Colonic mucosa (tissue), 4 donors: ENCODE measurements at places on chromosomes 7 and 10. TPM values are rescaled to one million over a fixed set of nuclear protein-coding genes. Genes with fewer than 3 reads are reported as not detected.
A peak's percentile ranks its signal among the peaks of the same experiment; 100 is the strongest.

- DNase-seq, result no peak
Measured at GRCh38 chr7:25429731-25430130, 201.4 kb upstream of the NPVF start.

- DNase-seq, result peak; percentile 29
Measured at GRCh38 chr7:6284461-6285360, 12.3 kb upstream of the CYTH3 start.

The EXOSC1 gene
- total RNA-seq, result 22.5 TPM

The PPP1R9A gene
- 20.2 TPM for total RNA-seq

- DNase-seq, result no peak
Measured at GRCh38 chr10:131246775-131247174, 64.7 kb downstream of the TCERG1L start.

DNA sequence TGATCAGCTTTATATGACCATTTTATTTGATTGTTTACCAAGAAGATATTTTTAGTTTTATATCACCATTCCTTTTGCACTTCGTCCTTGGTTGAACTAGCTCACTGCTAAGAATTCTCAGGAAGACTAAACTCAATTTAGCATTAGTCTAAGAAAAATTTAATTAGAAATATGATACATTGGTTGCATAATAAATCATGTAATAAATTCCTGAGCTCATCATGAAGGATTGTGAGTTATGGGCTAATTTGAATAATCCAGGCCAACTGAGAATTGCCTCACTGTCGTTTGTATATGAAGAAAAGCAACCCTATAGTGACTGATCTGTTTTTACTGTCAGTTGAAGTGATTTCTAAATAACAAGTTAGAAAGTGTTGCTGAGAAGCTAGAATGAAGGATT, 725.5 kb downstream of the DNAJB9 start:
- DNase-seq, result no peak

GRCh38 chr7:97004247-97005182, 838 bp upstream of the DLX6 start:
- no peak for DNase-seq

The DEPP1 gene
- 20.2 TPM for total RNA-seq

DNA sequence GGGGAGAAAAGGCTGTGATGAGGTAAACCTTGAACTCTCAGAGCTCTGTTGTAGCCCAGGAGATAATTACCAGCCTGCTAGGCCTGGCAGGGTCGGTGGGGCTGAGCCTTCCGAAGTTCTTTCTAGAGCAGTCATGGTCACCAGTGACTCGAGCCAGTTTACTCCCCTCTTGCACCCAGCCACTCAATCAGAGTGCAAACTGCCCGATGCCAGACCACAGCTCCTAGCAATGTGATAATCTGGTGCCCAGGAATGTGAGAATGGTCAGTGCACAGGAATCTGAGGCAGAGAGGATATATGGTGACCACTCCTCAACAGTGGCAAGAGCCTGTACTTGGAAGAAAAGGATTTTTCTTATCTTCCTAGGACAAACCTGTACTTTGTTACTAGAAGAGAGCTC, 46.4 kb upstream of the KMT2E start:
- DNase-seq, result no peak

GRCh38 chr7:46024263-46024916, 103.3 kb upstream of the IGFBP3 start:
- no peak for DNase-seq

DNA sequence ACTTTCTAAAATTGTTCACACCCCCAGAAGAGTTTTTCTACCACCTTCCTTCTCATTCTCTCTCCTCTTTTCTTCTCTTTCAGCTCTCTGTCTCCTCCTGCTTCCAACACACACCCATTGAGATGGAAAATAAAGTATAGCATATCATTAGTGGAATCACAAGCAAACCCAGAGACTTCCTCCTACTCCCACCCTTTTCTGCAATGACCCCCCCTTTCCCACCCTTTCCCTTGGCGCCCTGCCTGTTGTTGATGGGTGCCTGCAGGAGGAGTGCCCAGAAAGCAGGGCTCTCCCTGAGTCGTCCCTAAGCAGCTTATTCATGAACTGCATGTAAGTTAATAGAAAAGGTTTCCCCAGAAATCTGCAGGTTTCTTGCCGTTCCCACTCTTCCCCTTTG, 300.0 kb downstream of the PLXNA4 start:
- DNase-seq, result no peak

The UPK3B gene
- 2.6 TPM for total RNA-seq

DNA sequence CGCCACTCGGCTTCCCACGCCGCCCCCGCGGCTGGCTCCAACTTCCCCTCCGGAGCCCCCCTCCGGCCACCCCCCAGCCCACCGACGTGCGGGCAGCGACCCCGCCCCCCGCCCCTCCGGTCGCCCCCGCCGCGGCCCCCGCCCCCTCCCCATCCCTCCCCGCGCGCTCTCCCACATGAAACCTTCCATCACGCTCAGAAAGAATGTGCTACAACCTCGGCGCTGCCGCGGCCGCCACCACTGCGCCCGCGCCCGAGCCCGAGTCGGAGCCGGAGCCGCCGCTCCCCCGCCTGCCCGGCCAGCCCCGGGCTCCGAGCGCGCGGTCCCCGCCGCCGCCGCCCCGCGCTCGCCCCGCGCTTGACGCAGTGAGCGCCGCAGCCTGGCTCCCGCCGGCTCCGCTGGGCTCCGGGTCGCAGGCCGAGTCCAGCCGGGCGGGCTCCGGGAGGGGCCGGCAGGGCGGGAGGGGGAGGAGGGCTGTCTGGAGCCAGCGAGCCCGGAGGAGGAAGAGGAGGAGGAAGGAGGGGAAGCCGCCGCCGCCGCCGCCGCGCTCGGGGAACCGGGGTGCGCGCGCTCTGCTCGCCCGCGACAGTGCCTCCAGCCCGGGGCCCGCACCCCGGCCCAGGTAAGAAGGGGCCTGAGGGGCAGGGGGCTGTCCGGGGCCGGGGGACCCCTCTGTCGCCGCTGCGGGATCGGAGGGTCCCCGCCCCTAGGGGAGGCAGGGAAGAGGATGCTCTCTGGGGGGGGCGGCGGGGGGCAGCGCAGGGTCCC, 4.3 kb upstream of the ELFN1 start:
- no peak for DNase-seq

GRCh38 chr7:55336540-55336939, 28.6 kb upstream of the LANCL2 start:
- no peak for DNase-seq

GRCh38 chr10:96906864-96907263, 74.8 kb downstream of the LCOR start:
- DNase-seq, result no peak

DNA sequence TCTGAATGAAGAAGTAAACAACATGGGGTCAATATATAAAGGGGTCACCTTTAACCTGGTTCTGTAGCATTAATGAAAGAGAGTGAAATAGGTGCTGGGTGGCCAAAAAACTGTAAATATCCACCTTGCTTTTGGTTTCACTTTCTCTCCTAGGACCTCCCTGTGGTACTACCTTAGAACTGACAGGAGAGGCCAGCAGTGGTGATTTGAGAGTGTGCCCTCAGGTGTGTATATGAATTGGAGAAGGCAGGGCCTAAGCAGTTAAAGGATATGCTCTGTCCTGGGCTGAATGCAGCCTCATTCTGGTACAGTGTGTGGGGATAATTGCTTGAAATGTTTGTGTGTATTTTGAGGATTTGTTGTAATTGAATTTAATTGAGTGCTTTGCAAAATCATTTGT, 62.0 kb downstream of the BBS9 start:
- DNase-seq, result no peak

The HMX2 gene
- total RNA-seq, result 0.15 TPM

DNA sequence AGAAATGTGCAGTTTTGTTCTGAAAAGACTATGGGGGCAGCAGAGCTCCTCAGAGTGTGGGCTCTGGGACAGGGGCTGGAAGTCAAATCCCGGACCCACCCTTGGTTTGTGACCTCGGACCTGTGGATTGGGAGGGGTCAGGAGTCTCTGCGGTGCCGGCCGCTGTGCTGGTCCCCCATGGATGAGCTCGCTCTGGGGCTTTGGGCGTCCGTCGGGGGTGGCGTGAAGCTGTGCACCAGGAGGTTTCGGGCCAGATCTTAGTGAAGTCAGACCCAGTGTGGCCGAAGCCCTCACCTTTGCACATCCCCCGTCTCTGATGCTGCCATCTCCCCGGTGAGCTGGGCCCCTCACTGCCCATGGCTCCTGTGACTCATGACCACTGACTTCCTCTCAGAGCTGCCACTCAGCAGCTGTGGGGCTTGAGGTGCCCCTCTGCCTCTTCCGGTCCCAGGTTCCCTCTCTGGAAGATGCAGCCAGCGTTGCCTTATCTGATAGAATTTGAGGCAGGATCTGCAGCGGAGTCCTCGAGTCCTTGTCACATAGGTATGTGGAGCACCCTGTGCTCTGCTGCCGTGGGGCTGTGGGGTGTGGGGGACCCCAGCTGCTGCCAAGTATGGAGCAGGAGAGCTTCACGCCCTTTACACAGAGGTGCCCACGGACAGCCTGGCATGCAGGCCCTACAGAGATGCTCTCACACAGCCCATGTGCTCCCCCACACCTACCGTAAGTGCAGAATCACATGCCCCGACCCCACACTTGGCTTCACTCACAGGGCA, 11.4 kb upstream of the SCART1 start:
- peak; percentile 15 for DNase-seq

DNA sequence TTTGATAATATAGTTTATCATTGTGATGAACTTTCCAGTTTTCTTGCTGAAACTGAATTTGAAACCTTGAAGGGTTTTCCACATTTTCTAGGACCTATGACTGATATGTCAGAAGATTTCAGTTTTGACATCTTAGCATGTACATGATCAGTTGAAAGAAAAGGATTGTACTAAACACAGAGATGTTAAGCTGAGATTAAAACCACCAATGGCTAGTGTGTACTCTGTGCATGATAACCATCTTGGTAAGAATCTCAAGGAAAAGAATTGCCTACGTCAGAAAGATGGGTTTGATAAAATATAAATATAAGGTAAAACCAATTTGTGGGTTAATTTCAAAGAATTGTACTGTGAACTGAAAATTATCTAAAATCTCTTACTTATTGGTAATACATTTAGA, 776.4 kb downstream of the GATA3 start:
- DNase-seq, result no peak

- no peak for DNase-seq
Measured at GRCh38 chr10:22244855-22245254, 27.0 kb upstream of the EBLN1 start.

DNA sequence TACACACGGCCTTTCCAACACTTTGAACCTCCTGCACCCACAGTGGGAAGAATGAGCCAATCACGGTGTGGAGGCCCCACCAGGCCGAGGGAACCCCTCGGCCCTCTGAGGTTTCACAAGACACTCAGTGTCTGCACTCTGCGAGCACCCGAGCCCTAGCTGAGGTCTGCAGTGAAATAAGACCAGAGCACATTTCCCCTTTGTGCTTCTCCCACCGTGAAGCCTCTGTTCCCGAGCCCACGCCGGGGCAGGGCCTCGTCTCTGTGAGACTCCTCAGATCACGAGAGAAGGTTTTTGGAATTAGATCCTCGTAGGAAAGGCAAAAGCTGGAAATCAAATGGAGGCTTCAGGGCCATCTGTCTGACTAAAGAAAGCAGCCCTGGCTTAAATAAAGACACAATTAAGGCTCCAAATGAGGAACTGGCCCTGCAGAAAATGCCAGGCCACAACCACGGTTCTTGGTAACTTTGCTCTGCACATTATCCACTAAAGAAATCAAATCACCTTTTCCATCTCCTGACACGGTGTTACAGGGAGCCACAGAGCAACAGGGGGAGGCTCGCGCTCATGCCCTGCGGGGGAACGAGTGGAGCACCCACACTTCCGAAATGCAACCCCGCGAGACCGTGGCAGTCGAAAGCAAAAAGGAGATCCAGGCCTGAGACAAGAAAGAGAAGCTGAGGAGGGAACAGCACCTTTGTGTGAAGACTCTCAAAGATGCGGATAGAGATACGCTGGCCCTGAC, 43.7 kb downstream of the FAM53B start:
- DNase-seq, result no peak

DNA sequence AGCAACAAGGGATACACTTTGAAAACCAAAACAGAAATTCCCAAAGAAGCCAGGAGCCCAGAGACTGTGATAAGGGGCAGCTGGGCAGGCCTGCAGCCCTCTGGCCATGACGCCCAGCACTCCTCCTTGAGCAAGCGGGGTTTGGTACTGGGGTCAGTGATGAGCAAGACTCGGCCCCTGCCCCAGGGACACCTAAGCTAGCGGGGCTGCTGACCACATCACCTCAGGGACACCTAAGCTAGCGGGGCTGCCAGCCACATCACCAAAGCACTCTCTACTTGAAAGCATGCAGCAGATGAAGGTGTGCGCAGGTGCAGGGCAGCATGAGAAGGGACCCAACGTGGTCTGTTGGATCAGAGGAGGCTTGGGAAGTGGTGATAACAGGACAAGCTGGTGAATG, 108.0 kb upstream of the PPP2R2D start:
- no peak for DNase-seq

- no peak for DNase-seq
Measured at GRCh38 chr7:23713285-23714149, 3.5 kb downstream of the STK31 start.

GRCh38 chr7:65924193-65924592, 51.3 kb downstream of the VKORC1L1 start:
- no peak for DNase-seq

- no peak for DNase-seq
Measured at GRCh38 chr7:83861-84632, 108.3 kb upstream of the FAM20C start.

GRCh38 chr10:15370856-15371701, at the start of gene FAM171A1:
Gene FAM171A1 (minus strand): TSS chr10:15371289. CDS start chr10:15371052, 237 bp downstream.
- peak; percentile 72 for DNase-seq

The NRCAM gene
- 0.42 TPM for total RNA-seq

DNA sequence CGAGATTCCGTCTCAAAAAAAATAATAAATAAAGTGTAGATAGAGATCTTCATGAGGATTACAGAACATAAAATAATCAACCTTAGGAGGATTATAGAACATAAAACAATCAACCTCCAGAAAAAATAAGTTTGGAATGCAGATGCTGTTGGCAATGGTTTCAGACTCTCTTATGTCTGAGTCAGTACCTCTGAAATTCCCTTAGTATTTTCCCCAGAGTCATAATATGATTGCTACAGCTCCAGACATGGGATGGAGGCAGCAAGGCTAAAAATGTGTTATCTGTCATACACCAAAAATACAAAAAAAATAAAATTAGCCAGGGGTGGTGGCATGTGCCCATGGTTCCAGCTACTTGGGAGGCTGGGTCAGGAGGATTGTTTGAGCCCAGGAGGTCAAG, 22.2 kb downstream of the CADPS2 start:
- DNase-seq, result no peak

The FZD8 gene
- total RNA-seq, result 11.7 TPM

DNA sequence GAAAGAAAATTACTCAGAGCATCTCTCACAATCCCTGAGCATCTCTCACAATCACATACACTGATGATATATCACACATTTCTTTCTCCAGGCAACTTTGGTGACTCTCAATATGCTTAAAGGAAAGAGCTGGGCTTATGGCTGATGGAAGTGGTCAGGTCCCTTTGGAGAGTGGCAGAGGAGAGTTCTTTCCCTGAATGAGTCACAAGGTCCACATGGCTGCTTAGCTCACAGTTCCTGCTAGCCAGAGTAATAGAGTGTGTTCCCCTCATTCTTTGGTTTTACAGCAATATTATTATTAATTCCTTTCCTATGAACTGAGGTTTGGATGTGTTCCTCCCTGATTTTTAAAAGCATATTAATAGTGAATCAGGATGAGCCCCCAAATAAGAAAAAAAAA, 287.4 kb downstream of the C7orf25 start:
- no peak for DNase-seq

The CLRN3 gene
- total RNA-seq, result 110 TPM

- DNase-seq, result no peak
Measured at GRCh38 chr10:133087679-133088178, at the start of gene ADGRA1. Gene ADGRA1 (plus strand): TSS chr10:133087924. CDS start chr10:133088910, 986 bp downstream.
